ENCODE measurements at places on chromosomes 11 and 22.

- no peak for DNase-seq
Observed at GRCh38 chr11:45485070-45485707, 180.2 kb downstream of the CHST1 start.

- no peak for DNase-seq
Observed at GRCh38 chr22:47112582-47112965, 350.1 kb downstream of the TBC1D22A start.

- DNase-seq = no peak
Observed at GRCh38 chr22:31923136-31923535, 21.2 kb upstream of the YWHAH start.

- DNase-seq = no peak
Observed at GRCh38 chr11:11722246-11722645, 100.4 kb upstream of the GALNT18 start.

DNA sequence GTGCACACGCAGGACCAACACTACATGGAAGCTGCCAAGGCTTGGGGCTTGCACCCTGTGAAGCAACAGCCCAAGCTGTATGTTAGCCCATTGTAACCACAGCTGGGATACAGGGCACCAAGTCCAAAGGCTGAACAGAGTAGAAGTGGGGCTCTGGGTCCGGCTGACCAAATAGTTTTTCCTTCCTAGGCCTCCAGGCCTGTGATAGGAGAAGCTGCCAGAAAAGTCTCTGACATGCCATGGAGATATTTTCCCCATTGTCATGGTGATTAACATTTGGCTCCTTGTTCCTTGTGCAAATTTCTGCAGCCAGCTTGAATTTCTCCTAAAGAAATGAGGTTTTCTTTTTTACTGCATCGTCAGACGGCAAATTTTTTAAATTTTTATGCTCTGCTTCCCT lies 941.2 kb downstream of the FAM181B start:
- DNase-seq = no peak

GRCh38 chr22:35615156-35615555 lies 2.0 kb downstream of the MB start:
- DNase-seq = no peak

GRCh38 chr22:39739338-39740027 lies 154.1 kb downstream of the ENTHD1 start:
- DNase-seq = no peak

DNA sequence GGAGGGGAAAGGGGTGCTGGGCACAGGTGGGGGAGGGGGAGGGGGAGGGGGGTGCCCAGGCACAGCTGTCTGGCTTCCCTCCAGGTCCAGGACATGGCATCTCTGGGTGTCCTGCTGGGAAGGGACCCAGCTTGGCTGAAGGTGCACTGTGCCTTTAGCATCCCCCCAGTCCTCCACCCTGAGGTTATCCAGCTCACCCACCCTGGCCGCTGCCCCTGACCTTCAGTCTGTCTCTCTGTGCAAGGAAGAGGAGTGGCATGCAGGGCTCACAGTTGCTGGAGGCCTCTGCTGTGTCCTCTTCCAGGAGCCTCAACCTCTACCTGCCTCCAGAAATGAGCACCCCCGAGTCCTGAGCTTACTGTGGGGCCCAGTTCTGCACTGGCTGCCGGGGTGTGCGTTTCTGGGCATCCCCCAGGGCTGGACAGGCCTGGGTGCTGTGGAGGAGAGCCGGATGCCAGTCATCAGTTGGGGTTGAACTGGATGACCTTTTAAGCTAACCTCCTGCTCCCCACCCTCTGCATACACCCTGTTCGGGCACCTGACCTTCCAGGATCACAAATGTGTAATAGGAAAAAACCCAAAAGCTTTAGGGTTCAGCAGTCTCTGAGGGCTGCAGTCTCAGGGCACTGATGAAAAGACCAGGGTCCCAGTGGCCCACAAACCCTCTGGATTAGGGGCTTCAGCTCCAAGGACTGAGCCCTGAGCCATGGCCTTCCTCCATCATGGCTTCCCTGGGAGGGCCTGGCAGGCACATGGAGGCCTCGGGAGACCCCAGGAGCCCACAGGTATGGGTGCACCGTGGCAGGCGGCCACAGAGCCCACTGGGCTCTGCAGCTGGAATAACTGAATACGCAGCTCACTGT lies 9.6 kb upstream of the CTSD start:
- peak; percentile 13 for DNase-seq

Measured in GM12891 (cell line).